Foreskin keratinocyte (primary cell): ENCODE measurements at places on chromosomes 16 and 17. TPM values are rescaled to one million over a fixed set of nuclear protein-coding genes. Genes with fewer than 3 reads are reported as not detected.
A peak's percentile ranks its signal among the peaks of the same experiment; 100 is the strongest.

C16orf74 gene
- 145 and 164 TPM in 2 replicates for polyA plus RNA-seq

KRT28 gene
- not detected in 2 replicates for polyA plus RNA-seq

KLHL10 gene
- polyA plus RNA-seq, result not detected in 2 replicates

- no peak for DNase-seq
Measured at GRCh38 chr17:79991924-79992648, 43.6 kb downstream of the TBC1D16 start.

- DNase-seq, result no peak
Measured at GRCh38 chr17:44608727-44609435, 47.4 kb upstream of the MEIOC start.

- DNase-seq, result no peak
Measured at GRCh38 chr16:11551842-11552241, 34.9 kb downstream of the LITAF start.

DNA sequence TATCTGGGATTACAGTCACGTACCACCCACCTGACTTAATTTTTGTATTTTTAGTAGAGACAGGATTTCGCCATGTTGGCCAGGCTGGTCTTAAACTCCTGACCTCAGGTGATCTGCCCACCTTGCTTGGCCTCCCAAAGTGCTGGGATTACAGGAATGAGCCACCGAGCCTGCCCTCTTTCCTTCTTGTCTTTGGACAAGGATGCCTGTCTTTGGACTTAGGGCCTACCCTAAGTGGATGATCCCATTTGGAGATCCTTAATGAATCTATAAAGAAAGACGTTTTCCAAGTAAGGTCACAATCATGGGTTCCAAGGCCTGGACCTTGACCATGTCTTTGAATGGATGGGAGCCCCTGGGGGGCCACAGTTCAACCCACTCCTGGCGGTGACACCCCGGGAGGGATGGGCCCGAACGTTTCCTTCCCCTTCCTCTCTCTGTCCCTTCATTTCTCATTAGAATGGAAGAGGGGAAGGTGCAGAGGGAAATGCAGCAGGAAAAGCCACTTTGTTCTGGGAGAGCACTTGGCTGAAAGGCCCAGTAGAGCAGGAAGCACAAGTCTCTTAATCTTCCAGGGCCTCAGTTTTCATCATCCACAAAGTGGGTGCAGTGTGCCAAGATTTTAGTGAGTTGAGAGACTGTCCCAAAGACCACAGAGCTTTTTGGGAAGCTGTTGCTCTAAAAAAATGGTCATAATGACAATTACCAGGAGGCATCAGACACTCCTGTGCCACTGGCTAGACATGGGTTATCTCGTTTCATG is 353.3 kb downstream of the SEC14L1 start:
- DNase-seq, result no peak

- DNase-seq, result peak; percentile 59
Measured at GRCh38 chr16:67910158-67910557, 17.1 kb downstream of the PSKH1 start.
